ENCODE measurements at places on chromosomes 13 and 19.

- no peak for DNase-seq
Measured at GRCh38 chr19:6002591-6002990, 24.7 kb upstream of the RANBP3 start.

DNA sequence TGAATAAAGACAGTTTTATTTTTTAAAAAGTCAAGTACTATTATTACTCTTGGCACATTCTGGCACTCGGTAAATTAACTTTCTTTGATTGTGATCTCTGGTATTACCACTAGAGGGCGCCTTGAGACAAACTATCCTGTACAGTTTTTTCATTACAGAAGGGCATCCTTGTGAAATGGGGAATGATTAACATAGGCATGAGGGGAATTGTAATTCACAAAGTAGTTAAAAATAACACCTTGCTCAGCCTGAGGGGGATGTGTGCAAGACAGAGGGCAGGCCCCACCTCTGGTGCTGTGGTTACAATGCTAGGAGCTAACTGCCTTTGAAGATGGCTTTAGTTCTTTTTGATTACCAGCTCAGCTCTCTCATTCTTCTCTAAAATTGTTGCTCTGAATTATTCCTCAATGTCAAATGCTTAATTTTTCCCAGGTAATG, 24.2 kb upstream of the C1QTNF9B start:
- no peak for DNase-seq

DNA sequence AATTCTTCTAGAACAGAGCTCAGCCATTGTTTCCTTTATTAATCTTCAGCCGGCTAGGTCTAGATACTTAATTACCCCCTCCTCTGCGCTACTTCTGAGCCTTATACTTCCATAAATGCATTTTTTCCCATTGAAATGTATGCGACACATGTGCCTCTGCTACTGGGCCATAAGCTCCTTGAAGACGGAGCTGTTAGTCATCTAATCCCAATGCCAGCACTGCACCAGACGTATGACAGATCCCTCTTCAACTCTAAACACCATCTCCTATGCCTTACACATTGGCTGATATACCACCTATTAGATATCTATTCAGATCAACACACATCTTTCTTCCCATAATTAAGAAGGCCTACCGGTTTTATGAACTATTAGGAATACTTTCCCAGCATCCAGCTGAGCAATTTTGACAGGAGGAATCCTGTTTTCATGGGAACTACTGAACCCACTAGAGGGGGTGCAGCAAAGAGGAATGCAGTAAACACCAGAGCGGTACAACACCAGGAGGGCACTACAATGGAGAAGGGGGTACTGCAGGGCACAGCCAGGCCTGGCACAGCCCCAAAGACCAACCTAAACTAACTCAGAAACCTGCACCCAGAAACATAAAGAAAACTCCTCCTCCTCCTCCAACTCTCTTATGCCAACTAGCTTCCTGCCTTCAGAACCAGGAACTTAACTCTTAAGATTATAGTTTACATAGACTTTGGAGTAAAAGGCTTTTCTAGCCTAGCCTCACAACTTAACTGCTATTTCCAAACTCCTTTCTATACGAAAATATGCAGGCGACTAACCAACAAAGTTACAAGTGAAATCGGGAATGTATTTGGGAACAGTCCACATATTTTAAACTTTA, 18.7 kb downstream of the STK24 start:
- no peak for DNase-seq

- DNase-seq: no peak
Measured at GRCh38 chr19:16207490-16208025, 9.8 kb downstream of the AP1M1 start.

GRCh38 chr19:7445104-7445503, 43.7 kb downstream of the PEX11G start:
- no peak for DNase-seq

- no peak for DNase-seq
Measured at GRCh38 chr13:81275666-81276258, 934.8 kb upstream of the SPRY2 start.

- DNase-seq: no peak
Measured at GRCh38 chr13:49838989-49839388, 46.5 kb upstream of the KPNA3 start.

GRCh38 chr13:64505336-64505910, 2724.7 kb downstream of the PCDH9 start:
- no peak for DNase-seq

DNA sequence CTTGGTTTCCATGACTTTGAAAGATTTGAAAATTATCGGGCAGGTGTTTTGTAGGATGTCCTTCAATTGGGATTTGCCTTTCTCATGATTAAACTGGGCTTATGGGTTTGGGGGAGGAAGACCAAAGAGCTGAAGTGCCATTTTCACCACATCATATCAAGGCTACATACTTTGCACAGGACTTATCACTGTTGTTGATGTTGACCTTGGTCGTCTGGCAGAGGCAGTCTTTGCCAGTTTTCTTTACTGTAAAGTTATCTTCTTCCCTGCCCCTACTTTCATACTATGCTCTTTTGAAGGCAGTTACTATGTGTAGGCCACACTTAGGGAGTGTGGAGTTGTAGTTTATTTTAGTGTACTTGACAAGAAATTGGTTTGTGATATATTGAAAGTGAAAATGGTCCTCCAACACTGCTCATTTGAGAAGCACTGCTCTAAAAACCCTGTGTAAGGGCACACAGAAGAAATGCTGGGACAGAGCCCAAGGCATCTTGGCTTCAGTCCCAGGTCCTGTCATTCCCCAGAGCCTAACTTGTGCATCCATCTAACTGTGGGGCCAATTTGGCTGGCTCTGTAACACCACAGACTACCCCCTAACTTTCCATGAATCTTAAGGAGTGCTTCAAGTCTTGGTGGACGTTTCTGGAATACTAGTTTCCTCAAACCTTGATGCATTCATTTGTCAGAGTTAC, 384.9 kb downstream of the KCNRG start:
- no peak for DNase-seq

DNA sequence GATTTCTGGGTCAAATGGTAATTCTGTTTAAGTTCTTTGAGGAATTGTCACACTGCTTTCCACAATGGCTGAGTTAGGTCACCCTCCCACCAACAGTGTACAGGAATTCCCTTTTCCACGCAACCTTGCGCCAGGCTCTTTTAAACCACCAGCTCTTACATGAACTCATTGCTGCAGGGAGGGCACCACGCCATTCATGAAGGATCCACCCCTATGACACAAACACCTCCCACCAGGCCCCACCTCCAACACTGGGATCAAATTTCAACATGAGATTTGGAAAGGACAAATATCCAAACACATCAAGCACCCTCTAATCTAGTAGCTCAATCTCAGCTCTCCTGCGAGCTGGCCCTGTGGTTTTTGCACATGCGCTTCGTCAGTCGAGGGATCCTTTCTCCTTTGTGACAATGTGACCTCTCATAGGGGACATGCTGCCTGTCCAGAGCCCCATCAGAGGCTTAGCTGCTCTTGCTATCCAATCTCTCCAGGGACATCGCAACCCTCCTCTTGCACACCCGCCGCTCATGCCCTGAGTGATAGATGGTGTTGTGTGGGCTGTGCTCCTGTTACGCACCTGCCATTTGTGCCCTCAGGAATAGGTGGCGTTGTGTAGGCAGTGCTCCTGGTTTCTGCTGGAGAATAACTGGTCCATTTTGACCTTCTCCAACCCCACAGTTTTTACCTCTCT, 328.0 kb downstream of the UQCRFS1 start:
- no peak for DNase-seq

DNA sequence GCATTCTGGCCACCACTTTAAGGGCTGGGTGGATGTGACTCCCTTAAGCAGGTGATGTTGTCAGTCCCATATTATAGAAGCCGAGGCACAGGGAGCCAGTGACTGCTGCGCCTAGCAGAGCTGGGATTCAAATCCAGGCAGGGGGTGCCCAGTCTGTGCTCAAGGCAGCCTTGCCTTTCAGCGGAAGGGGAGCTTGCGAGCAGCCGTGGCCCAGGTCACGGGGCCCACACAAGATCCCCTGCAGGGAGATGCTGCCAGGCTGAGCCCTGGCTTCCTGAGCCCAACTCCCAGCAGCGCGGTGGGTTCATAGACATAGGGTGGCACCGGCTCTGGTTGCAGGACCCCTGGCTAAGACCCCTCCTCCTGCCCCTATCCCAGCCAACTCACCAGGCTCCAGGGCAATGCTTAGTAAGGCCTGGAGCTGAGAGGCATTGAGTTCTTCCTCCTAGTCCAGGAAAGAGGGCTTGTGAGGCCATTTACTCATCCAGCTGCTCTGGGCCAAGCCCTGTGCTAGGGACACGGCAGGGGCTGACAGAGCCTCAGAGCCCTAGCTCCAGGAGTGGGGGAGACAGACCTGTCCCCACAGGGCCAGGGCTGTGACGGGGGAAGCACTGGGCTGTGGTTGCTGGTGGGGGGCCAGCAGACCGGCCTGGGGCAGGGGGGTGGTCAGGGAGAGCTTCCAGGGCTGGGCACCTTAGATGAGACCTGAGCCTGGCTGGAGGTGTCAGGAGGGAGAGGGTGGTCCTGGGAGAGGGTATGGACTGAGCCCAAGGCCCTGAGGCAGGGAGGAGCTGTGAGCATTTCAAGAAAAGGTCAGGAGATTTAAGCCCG, 9.6 kb downstream of the CAPN12 start:
- DNase-seq: no peak

- DNase-seq: no peak
Measured at GRCh38 chr13:62524498-62524897, 1108.8 kb upstream of the PCDH20 start.

DNA sequence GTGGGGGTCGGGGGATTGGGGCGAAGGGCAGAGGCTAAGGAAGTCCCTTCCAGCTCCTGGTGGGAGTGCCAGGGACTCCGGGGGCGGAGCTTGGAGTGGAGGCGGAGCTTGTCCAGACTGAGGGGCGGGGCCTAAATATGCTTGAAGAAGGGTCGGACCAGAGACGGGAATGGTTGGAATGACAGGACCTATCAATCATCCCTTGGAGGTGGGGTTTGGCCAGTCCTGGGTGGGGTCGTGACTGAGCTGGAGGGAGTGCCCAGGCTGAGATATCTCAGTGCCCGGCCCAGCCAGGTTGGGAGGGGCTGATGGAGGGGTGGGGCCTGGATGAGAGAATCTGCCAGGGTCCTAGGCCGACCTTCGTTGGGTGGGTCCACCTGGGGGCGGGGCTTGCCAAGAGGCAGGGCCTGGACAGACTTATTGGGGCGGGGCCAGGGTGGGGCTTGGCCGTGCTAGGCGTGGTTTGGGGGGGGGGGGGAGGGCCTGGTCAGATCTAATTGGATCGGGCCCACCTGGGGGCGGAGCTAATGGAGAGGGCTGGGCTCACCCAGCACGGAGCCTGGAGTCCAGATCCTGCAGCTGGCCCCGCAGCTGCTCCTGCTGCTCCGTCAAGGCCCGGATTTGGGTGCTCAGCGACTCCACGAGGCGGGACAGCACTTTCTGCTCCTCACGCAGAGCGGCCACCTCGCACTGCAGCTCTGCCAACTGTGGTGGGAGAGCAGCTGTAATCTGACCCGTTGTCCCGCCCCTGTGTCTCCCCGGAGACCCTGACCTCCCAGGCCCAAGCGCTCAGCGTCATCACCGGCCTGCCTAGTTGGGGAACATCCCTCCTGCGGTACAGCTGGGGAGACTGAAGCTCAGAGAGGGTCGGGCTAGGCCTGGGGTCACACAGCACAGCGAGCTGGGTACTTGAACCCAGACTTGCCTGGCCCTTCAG, 2.6 kb upstream of the WIZ start:
- DNase-seq: no peak

- no peak for DNase-seq
Measured at GRCh38 chr19:33405553-33406461, 32.3 kb downstream of the CEBPG start.

- no peak for DNase-seq
Measured at GRCh38 chr13:61410669-61411297, 4.9 kb downstream of the PCDH20 start.

DNA sequence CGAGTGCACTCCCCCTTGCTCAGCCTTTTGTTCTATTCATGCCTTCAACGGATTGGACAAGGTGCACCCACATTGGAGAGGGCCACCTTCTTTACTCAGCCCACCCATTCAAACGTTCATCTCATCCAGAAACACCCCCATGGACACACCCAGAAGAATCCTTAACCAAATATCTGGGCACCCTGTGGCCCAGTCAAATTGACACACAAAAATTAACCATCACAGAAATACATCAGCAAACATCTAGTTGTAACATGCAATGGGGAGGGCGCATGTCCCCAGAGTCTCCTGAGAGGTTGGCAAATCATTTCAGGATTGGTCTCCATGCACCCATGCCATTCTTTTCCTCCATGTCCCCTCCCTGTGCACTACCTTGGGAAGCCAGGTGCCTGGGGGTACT, 167.1 kb downstream of the ZNF536 start:
- DNase-seq: no peak

- DNase-seq: no peak
Measured at GRCh38 chr19:5102520-5102919, 133.6 kb downstream of the KDM4B start.

DNA sequence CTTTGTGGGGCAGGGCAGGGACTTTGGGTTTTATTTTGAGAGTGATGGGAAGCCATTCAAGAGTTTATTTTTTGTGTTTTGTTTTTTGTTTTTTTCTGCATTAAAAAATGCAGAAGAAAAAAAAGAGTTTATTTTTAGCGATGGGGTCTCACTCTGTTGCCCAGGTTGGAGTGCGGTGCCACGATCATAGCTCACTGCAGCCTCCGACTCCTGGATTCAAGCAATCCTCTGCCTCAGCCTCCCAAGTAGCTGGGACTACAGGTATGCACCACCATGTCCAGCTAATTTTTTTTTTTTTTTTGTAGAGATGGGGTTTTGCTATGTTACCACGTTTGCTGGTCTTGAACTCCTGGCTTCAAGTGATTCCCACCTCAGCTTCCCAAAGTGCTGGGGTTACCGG, 12.5 kb upstream of the CA11 start:
- no peak for DNase-seq

- DNase-seq: no peak
Measured at GRCh38 chr13:104160536-104160935, 1094.3 kb upstream of the SLC10A2 start.

DNA sequence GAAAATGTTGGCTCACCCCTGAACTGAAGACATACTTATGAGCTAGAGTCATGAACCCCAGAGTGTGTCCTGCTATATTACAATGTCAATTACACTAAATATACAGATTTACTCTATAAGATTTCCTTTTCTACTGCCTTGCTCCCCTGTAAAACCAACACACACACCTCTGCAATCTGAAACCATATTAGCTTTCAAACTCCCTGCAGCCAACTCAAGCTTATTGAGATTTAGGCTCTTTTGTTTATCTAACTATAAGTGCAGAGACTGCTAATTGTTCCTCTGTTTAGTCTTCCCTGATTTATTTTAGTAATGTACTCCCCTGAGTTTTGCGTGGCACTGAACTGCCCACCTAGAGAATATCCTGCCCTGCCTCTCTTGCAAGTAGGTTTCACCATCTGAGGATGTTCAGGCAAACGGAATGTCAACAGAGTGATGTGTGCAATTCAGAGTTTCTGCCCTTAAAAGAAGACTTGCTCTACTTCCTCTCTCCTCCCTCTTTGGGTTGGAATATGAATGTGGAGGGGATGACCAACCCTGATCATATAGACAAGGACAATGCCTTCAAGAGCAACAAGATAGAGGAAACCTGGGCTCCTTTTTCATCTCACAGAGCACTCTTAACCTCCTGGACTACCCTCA, 22.3 kb downstream of the FAM216B start:
- DNase-seq: no peak

- DNase-seq: no peak
Measured at GRCh38 chr19:39086386-39086785, 2.2 kb downstream of the ACP7 start.

Data from stimulated activated CD4-positive, alpha-beta T cell treated with anti-CD3 and anti-CD28 coated beads, Interleukin-4, amount 100 ng/mL, for 4 hours (primary cell).